ENCODE measurements at places on chromosomes 16 and 17.

- no peaks in the 10 kb centered on the region for H3K36me3 ChIP-seq
- H3K4me3 ChIP-seq, result no peak overlapping the region
- no peak for DNase-seq
- no peak overlapping the region for H3K27ac ChIP-seq
- no peaks in the 10 kb centered on the region for H3K4me1 ChIP-seq
Measured at GRCh38 chr16:14106457-14106856, 35.3 kb downstream of the MRTFB start.

DNA sequence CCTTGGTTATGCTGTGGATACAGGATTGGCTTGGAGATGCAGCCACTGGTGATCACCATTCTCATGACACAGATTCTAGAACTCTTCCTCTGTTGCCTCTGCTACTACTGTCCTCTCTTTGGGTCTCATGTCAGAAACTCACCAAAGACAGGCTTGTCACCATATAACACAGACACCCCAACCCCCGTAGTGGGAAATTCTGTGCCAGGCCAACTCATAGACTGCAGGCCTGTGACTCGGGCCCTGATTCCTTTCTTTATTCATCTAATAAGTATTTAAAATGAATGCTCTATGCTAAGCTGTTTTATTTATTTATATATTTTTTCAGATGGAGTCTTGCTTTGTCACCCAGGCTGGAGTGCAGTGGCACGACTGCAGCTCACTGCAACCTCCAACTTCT lies 9.5 kb downstream of the CYB5D2 start:
- no peak for DNase-seq
- H3K4me3 ChIP-seq, result no peak overlapping the region
- H3K27ac ChIP-seq, result no peak overlapping the region

GRCh38 chr16:2511128-2511800 lies 2.5 kb upstream of the ATP6V0C start:
- H3K27me3 ChIP-seq, result no peaks in the 10 kb centered on the region
- H3K4me3 ChIP-seq, result 0 out of 2 replicates have a peak overlapping the region, but pooled peaks have one; percentile 24
- no peak overlapping the region for H3K27ac ChIP-seq

GRCh38 chr16:84531671-84532111 lies 27.2 kb upstream of the MEAK7 start:
- H3K4me1 ChIP-seq, result peaks cover 17% of the 10 kb centered on the region
- no peaks in the 10 kb centered on the region for H3K27me3 ChIP-seq
- DNase-seq, result no peak
- H3K36me3 ChIP-seq, result peaks cover 17% of the 10 kb centered on the region

DNA sequence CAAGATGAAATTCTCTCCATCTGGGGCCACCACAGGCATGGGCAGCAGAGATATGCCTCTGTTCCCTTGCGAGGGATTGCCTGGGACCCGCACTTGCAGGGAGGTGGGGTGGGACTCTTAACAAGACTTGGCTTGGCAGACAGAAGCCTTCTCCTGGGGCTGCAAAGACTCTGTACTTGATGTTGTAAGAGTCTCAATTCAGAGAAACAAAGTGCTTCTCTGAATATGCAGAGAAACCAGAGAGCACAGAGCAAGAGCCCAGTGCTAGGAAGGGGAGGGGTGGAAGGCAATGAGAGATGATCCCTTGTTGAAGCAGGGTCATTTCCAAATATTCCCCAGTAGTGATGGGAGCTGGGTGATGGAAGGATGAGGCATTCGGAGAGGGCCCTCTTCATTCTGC lies 2.2 kb downstream of the MMP28 start:
- H3K27ac ChIP-seq, result no peak overlapping the region
- DNase-seq, result peak; percentile 27
- peaks cover 30% of the 10 kb centered on the region for H3K27me3 ChIP-seq
- peak overlapping the region; percentile 53 for H3K4me3 ChIP-seq

Data from H9 (cell line).